ENCODE measurements at places on chromosomes 2 and 18. TPM values are rescaled to one million over a fixed set of nuclear protein-coding genes. Genes with fewer than 3 reads are reported as not detected.

Gene LOXHD1
- 0.19 TPM for polyA plus RNA-seq

Gene CLIP4
- 0.67 TPM for polyA plus RNA-seq

Gene COBLL1
- polyA plus RNA-seq = 5.6 TPM

Gene TMEM247
- polyA plus RNA-seq = not detected

Gene ELP2
- 30.8 TPM for polyA plus RNA-seq

Gene UGT1A10
- 30.0 TPM for polyA plus RNA-seq

Gene ZBTB14
- polyA plus RNA-seq = 6.9 TPM

DNA sequence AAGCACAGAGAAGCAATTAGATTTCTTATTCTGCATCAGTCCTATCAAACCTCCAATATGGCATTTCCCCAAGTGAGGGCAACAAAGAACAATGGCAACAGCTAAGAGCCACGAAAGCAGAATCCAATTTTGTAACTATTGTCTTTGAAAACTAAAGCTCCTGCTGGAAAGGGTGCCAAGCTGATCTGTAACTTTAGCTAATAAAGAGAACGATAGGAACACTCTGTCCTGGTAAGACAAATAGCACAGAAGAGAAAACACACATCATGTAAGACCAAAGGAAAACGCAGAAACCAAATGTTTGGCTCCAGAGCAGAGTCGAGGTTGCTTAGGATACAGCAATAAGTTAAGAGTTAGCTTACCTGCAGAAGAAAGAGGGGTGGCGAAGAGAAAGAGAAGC is 160.5 kb downstream of the STK39 start:
- no peak for DNase-seq
- H3K4me1 ChIP-seq = no peaks in the 10 kb centered on the region
- H3K27me3 ChIP-seq = no peaks in the 10 kb centered on the region
- H3K36me3 ChIP-seq = peaks cover 3% of the 10 kb centered on the region

DNA sequence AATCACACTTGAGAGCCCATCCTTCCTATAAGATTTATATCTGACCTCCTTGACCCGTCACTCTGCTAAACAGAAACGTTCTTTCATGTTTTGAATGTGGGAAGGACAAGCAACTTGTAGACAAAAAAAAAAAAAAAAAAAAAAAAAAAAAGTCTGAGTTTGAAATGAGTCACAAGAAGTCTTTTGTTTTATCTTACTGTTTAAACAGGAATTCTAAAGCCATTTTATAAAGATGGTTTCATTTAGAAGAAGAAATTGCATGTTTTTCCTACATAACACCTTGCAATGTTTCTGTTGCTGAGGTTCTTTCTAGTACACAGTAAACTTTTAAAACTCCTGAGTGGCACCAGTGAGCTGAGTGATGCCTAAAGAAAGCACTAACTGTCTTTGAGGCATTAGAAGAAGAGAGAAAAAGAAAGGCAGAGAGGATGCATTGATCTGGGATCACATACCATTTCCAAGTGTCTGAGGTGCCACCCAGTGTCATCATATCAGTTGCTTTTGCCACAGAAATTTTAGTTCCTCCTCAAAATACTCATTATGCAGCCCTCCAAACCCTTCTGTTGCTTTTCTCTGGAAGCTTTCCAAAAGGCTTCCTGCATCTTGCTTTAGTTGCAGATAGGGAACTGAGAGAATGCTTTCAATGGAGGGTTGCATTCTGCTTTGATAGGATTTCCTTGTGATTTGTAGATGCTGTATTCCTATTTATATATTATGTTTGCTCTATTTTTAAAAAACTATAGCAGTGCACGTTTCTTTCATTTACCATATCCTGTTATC is 69.1 kb downstream of the ACVR2A start:
- no peaks in the 10 kb centered on the region for H3K4me1 ChIP-seq
- peaks cover 3% of the 10 kb centered on the region for H3K36me3 ChIP-seq
- no peak overlapping the region for H3K27ac ChIP-seq
- no peaks in the 10 kb centered on the region for H3K27me3 ChIP-seq
- no peak for DNase-seq

- no peak for DNase-seq
- no peak overlapping the region for H3K27ac ChIP-seq
- peaks cover 3% of the 10 kb centered on the region for H3K36me3 ChIP-seq
These were observed 3.3 kb downstream of the AGBL5 start for GRCh38 chr2:27054721-27055120.

DNA sequence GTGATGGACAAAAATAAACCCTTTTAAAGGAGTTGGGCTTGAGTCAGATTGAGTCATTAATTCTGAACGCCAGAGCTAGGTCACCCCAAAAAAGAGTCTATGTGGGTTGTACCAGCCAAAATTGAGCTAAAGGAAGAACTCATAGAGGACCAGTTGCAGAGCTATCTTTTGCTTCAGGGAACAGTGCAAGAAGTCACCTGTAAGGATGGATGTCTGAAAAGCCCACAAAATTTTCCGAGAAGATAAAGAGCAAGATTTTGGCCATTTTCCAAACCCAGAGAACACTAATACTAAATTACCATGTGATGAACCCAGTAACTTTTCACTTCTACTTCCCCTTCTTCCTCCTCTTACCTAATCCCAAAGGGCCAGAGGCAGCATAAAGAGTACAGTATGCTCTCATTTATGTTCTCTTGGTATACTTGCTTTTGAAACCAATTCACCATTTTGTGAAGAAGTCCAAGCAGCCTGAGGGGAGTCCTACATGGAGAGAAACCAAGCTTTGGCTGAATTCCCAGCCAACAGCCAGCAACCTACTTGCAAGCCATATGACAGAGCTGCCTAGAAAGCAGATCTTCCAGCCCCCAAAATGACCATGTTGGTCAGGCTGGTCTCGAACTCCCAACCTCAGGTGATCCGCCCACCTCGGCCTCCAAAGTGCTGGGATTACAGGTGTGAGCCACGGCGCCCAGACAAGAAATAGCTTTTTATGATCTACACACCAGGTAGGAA is 551.7 kb downstream of the SATB2 start:
- H3K36me3 ChIP-seq = no peaks in the 10 kb centered on the region
- no peak overlapping the region for H3K27ac ChIP-seq
- H3K4me3 ChIP-seq = no peak overlapping the region
- no peaks in the 10 kb centered on the region for H3K4me1 ChIP-seq
- H3K27me3 ChIP-seq = no peaks in the 10 kb centered on the region

DNA sequence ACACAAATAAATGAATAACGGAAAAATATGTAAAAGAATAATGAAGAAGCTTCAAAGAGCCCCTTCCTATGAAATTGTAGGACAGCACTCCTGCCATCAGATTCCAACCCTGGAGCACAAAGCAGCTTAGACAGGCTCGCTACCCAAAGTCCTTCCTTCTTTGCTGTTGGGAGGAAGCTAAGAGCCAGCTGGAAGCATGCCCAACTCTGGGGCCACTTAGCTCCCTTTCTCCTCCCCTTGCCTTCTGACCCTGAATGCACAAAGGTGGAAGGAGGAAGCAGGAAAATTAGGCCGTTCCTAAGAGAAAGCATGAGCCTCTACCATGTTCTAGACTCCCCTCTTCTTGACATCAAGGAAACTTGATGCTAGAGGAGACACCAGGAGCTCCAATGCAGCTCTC is 700.8 kb downstream of the RNF144A start:
- H3K27ac ChIP-seq = no peak overlapping the region
- H3K27me3 ChIP-seq = no peaks in the 10 kb centered on the region
- H3K4me1 ChIP-seq = no peaks in the 10 kb centered on the region

DNA sequence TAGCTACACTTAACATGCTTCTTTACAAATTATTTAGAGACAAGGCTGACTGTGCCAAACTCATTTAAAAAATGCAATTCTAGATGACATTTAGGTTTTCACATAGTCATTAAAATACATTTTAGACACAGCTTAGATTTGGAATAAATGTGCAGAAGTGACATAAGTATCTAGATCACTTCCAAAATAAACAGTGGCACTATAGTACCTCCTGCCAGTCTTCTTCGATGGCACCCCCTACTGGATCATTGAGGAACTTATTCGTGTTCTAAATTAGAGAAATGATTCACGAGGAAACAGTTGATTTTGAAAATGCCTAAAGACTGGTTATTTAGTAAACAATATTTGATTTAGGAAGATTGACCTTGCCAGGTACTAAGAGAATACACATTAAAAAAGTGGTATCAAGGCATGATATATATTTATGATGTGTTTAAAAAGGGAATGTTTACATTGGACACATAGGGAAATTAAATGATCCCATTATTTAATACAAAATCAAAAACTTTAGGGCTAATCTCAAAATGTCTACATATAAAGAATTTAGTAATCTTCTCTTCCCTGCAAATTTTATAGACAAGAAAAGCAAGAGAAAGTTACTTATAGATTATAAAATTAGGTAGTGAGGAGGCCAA is 323.9 kb downstream of the XIRP2 start:
- no peaks in the 10 kb centered on the region for H3K4me1 ChIP-seq
- peak; percentile 50 for DNase-seq
- no peak overlapping the region for H3K27ac ChIP-seq
- no peak overlapping the region for H3K4me3 ChIP-seq
- H3K27me3 ChIP-seq = no peaks in the 10 kb centered on the region

- no peak overlapping the region for H3K4me3 ChIP-seq
- no peak overlapping the region for H3K27ac ChIP-seq
- H3K4me1 ChIP-seq = no peaks in the 10 kb centered on the region
- no peaks in the 10 kb centered on the region for H3K27me3 ChIP-seq
- H3K36me3 ChIP-seq = no peaks in the 10 kb centered on the region
- DNase-seq = peak; percentile 61
These were observed 35.9 kb downstream of the PTGR3 start for GRCh38 chr18:75173125-75173432.

- peaks cover 39% of the 10 kb centered on the region for H3K27me3 ChIP-seq
- no peak overlapping the region for H3K4me3 ChIP-seq
- DNase-seq = no peak
These were observed 224.9 kb downstream of the INSIG2 start for GRCh38 chr2:118312969-118313756.

- no peak overlapping the region for H3K4me3 ChIP-seq
- no peaks in the 10 kb centered on the region for H3K4me1 ChIP-seq
- H3K27ac ChIP-seq = no peak overlapping the region
- no peak for DNase-seq
- no peaks in the 10 kb centered on the region for H3K36me3 ChIP-seq
These were observed 18.1 kb downstream of the PID1 start for GRCh38 chr2:229252996-229253395.

DNA sequence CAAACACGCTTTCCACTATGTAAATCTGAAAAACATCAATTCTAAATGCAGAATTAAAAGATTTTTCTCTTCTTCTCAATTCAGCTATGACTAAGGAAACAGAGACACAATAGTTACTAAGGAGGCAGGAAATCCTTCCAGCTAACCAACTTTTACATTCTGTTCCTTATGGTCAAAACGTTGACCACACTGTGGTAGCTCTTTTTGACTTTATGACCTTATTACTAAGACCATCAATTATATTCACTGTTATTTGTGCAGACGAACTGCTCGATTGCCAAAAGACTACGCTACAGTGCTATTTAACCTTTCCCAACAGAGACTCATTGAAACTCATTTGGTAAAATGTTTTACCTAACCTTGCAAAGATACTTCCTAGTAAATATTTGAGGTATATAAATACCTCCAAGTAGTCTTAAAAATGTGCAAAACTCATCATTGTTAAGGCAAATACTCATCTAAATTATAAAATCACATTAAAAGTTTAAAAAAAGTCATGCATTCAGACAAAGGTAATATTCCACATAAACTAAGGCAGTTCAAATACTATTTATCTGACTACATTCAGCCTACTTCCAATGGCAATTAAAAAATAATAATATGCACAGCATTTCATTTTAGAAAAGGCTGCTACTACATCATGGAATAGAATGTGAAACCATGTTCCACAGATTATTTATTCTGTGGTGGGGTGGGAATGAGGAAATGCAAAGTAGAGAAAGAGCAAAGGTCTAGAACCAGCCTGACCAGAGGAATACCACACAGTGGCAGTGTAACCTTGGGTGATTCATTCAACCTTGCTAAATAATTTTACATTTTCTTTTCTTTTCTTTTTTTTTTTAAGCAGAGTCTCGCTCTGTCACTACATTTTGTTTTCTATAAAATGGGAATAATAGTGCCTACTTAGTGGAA is 139.9 kb downstream of the THADA start:
- peaks cover 2% of the 10 kb centered on the region for H3K36me3 ChIP-seq
- DNase-seq = peak; percentile 51
- H3K4me1 ChIP-seq = no peaks in the 10 kb centered on the region

- no peaks in the 10 kb centered on the region for H3K36me3 ChIP-seq
- no peaks in the 10 kb centered on the region for H3K27me3 ChIP-seq
- no peak overlapping the region for H3K4me3 ChIP-seq
- no peak overlapping the region for H3K27ac ChIP-seq
- DNase-seq = no peak
These were observed 182.4 kb upstream of the MC4R start for GRCh38 chr18:60554967-60555366.

DNA sequence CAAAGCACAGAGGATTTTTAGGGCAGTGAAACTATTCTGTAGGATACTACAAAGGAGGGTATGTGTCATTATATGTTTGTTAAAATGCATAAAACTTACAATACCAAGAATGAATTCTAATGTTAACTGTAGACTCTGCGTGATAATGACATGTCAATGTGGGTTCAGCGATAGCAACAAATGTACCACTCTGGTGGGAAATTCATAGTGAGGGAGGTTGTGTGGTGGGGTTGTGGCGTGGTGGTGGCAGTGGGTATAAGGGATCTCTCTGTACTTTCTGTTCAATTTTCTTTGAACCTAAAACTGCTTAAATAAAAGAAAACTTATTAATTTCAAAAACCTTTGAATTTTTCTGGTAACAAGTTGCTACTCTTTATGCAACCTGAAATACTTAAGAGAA is 99.3 kb upstream of the SLC38A11 start:
- H3K4me3 ChIP-seq = no peak overlapping the region
- no peak for DNase-seq
- no peak overlapping the region for H3K27ac ChIP-seq
- H3K27me3 ChIP-seq = no peaks in the 10 kb centered on the region
- no peaks in the 10 kb centered on the region for H3K4me1 ChIP-seq

DNA sequence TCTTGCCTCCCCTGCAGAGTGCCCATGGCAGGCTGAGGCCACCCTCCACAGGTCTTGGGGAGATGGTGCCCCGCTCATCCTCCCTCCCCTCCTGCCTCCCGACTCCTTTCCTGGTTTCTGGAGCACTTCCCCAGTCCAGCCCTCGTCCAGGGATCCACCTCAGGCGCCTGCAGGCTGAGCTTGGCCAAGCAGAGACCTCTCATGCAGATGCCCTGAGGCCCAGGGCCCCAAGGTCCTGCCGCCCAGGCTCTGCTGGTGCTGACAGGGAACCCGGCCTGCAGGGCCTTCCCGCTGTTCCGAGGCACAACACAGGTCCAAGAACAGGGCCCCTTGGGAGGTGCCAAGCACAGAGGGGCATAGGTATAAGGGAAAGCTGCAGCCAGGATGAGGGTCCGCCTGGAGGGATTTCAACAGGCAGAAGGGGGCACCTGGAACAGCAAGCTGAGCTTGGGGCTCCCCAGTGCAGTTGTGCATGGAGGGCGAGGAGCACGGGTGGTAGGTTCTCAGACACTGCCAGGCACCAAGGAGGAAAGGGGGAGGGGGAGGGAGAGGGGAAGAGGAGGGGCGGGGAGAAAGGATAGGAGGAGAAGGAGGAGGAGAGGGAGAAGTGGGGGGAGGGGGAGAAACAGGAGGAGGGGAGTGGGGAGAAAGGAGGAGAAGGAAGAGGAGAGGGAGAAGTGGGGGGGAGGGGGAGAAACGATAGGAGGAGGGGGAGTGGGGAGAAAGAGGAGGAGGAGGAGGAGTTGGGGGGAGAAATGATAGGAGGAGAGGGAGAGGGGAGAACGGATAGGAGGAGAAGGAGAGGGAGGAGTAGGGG is 1.2 kb upstream of the ANO7 start:
- H3K4me1 ChIP-seq = no peaks in the 10 kb centered on the region
- peaks cover 3% of the 10 kb centered on the region for H3K27me3 ChIP-seq
- H3K27ac ChIP-seq = no peak overlapping the region
